Posterior vena cava (tissue), 2 donors: ENCODE measurements at places on chromosomes 12 and 14. TPM values are rescaled to one million over a fixed set of nuclear protein-coding genes. Genes with fewer than 3 reads are reported as not detected.

The HOXC9 gene
- 7.0 TPM for total RNA-seq

The ANKRD33 gene
- not detected for total RNA-seq

The WIF1 gene
- 0.46 TPM for total RNA-seq

The TAS2R19 gene
- total RNA-seq, result 4.3 TPM
